NCI-H345 (cell line): ENCODE measurements at places on chromosomes 13 and 19.

DNA sequence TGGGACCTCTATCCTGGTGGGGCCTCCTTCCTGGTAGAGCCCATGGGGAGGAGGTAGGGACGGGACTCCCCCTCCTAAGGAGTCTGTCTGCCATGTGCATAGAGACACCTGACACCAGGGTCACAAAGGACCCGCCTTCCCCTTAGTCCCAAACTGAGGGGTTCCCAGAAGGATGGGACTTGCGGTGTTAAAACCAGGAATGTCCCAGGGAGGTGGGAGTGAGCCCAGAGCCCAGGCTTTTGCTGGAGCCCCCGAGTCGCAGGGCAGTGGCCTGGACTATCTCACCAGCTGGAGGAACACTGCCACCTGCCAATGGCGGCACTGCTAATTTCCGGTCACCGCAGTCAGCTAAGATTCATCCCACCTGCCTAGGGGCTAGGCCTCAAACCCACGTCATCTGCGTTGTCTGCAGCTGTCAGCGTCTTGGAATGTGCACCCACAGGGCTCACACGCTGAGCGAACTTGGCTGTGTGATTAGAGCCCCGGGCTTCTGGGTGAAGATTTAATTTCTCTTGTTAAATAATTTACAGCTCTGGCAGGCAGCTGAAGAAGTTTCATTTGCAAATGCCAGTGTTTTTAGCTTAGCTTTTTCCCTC lies 31.9 kb upstream of the ATP11A start:
- no peak for DNase-seq

GRCh38 chr19:15161028-15161984 lies 39.5 kb downstream of the NOTCH3 start:
- peak; percentile 8 for DNase-seq

DNA sequence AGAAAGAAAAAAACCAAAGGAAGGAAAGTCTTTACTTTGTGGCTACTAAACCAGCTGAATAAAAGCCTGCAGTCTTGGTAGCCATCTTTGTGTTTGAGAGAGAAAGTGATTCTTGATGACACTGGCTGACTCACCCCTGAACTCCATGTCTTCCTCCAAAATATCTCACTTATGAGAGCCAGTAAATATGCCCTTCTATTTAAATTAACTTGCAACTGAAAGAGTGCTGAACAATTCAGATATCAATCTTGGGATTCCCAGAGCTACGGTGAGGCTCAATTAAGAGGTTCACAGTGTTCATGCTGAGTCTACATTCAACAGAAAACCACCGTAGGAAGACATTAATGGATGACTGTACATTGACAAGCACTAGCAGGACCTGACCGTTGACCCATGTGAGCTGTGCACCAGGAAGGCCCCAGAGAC lies 57.9 kb downstream of the KCTD12 start:
- DNase-seq, result no peak

DNA sequence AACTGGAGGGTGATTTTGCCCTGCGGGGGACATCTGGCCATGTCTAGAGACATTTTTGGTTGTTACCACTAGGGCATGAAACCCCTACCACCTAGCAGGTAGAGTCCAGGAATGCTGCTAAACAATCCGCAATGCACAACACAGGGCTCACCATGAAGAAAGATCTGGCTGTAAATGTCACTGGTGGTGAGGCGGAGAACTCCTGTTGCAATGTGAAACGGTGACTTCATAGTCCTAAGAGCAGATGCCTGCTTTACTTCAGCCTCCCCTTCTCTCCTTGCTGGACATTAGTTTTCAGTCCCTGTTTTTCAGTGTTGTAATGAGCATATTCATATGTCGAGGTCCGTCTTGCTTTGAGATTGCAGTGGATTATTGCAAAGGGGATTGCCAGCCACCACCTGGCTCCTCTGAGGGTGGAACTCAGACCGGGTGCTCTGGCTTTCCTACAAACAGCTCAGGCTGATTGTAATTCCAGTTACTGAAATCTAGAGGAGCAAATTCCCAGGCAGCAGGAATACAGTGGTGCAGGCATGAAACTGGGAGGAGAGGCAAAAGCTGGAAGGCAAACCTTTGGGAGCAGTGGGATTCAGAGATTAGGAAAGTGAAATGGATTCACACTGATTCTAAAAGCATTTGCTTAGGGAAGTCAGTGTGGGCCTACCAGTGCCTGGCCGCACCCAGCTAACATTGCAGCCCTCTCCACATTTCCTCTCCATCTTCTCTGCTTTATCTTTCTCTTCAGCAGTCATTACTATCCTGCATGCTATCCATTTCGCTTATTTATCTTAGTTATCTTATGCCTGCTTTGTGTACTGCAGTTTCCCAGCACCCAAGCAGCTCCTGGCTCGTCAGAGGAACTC lies 76.1 kb upstream of the PCDH8 start:
- no peak for DNase-seq

- peak; percentile 94 for DNase-seq
Measured at GRCh38 chr19:3721131-3721886, 13.1 kb downstream of the TJP3 start.

GRCh38 chr13:33379608-33380007 lies 94.1 kb upstream of the STARD13 start:
- peak; percentile 9 for DNase-seq

- DNase-seq, result no peak
Measured at GRCh38 chr19:41426952-41427646, at the start of gene B3GNT8. Gene B3GNT8 (minus strand): TSS chr19:41427374. CDS start chr19:41426778, 596 bp downstream.

DNA sequence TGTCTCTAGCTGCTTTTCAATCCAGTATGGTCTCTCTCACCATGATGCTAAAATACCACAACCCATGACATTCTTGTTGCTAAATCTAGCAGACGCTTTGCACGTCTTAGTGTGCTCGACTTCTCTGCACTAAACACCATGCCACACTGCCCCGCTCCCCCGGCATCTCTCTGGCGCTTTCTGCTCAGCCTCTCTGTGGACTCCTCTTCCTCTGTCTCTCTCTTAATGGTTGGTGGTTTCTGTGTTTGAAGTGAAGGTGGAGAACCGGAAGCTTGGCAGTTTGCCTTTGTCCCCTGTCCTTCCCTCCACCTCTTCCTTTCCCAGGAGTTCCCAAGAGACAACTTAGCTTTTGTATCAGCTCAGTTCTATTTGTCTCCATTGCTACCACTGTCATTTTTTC lies 8.8 kb downstream of the ERCC5 start:
- DNase-seq, result no peak

GRCh38 chr19:48364598-48365348 lies 606 bp downstream of the SYNGR4 start:
- no peak for DNase-seq

GRCh38 chr13:30884543-30884942 lies 21.5 kb upstream of the MEDAG start:
- DNase-seq, result no peak

GRCh38 chr19:932648-933552 lies 7.1 kb downstream of the ARID3A start:
- DNase-seq, result no peak

DNA sequence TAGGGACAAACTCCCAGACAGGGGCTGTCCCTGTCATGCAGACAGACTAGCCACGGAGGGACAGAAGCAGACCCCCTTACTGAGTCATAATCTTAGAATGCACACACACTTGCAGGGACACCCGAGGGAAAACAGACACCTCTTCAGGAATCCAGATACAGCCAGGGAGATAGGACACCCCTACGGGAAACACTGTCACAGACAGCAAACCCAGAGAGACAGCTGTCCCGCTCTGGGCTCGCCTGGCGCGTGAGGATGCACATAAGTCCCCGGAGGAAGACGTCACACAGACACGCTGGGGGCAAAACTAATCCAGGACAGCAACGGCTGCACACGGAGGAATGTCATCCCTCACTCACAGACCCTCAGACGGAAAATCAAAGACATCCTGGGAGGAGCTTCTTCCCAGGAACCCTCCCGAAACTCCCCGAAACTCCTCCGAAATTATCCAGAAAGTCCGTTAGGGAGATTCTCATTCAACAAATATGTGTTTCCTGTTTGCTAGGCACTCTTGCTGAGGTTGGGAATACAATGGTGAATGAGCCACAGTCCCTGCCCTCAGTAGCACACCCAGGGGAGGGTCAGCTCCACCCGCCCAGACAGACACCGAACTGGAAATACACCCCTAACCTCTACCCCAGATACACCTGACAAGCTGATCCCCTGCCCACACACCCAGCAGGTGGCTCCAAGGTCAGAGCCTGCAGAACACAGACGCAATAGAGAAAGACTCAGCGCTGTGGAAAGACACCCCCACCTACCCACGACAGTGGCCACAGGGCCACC lies 15.2 kb upstream of the TOMM40 start:
- DNase-seq, result no peak
